ENCODE measurements at places on chromosomes 16 and 17.

DNA sequence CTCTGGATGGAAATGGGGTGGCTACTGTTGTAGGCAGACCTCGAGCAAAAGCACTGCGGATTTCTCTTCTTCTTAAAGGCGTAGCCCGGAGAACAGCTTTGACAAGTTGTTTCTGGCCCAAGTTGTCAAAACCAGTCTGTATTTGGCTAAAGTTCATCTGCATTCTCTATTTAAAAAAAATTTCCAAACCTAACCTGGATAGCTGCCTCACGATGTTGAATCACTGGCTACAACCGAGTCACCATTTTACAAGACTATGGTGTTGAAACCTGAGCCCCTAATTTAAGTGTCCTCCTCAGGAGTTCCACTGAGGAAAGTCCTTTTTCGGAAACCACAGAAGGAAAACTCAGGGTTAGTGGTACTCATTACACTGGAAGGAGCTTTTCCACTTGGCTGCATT, 1.5 kb downstream of the SLC16A6 start:
- DNase-seq: no peak

DNA sequence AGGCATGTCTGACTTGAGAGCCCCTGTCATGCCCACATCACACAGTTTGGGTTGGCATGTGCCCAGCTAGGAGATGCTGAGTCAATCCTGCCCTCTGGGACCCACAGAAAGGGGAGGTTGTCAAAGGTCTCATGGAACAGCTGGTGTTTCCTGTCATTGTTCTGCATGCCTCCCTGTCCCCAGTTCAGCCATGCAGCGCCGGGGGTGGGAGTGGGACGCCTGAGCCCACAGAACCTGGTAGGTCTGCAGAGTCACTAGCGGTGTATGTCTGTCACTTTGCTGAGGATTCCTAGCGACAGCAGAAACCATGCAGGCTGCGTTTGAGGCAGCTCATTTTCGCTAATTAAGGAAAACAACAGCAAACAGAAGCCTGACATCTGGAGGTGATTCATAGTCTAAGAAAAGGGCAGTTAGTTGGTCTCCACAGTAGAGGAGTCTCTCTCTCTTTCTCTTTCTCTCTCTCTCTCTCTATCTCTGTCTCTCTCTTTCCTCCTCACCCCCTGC, 19.6 kb upstream of the CCL1 start:
- no peak for DNase-seq

DNA sequence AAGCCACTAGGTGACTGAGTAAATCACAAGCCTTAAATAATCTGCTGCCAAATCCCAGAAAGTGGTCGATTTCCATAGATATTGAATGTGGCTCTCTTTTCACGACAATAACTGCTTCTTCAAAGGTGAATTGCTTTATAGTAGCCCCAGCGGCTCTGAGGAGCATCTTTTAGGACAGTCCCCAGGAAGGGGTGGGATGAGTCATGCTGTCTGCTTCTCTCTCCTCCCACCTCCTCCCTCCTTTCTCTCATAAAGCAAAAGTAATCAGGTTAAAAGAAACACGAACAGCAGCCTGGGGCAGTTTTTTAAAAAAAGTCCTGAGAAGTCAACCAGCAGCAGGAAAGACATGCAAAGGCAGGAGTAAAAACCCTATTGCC, 1.8 kb downstream of the KIAA0513 start:
- no peak for DNase-seq

DNA sequence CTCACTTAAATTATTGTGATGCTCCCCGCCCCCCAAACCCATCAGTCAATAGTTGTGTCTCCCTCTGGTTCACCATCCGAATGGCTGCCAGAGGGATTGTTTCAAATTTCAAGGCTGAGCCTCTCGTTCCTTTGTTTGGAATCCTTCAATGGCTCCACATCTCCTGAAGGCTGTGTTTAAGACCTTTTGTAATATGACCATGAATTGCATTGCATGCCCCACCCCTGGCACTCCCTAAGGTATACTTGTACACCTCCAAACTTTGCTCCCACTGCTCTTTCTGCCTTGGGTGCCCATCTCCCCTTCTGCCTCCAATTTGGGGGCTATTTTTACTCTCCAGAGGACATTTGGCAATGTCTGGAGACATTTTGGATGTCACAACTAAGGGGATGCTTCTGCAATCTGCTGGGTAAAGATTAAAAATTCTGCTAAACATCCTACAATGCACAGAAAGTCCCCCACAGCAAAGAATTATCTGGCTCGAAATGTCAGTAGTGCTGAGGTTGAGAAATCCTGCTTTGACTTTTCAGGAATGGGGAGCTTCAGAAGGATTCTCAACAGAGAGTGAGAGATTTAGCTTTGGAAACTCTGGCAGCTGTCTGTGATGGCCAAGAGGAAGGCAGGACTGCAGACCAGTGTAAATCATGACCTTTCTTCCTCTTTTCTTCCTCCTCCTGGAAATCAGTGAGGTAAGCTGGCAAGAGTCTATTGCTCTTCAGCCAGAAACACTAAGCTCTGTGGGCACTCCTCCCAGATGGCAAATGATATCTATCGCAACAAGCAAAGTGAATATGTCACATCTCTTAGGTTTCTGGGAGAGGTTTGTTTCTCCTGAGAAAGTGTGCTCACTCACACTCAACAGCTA, 8.7 kb upstream of the IL4R start:
- no peak for DNase-seq

All from Right ventricle myocardium inferior (tissue), 1 donor.